Left cardiac atrium (tissue), 4 donors: ENCODE measurements at places on chromosomes 4 and X. TPM values are rescaled to one million over a fixed set of nuclear protein-coding genes. Genes with fewer than 3 reads are reported as not detected.

EPGN gene
- total RNA-seq, result 8.5 TPM

TMEM255A gene
- total RNA-seq, result 1.4 TPM

MSANTD1 gene
- 0.42 TPM for total RNA-seq

TGIF2LX gene
- not detected for total RNA-seq

TLR8 gene
- total RNA-seq, result 3.5 TPM

TMEM156 gene
- total RNA-seq, result not detected

CENPVL1 gene
- not detected for total RNA-seq

LNX1 gene
- total RNA-seq, result 5.9 TPM

- DNase-seq, result no peak
Measured at GRCh38 chr4:66565801-66566200, 895.5 kb upstream of the EPHA5 start.

- DNase-seq, result no peak
Measured at GRCh38 chr4:182809417-182810102, 107.6 kb downstream of the DCTD start.

- DNase-seq, result peak; percentile 60
Measured at GRCh38 chr4:2535376-2536192, 863 bp upstream of the FAM193A start.

DNA sequence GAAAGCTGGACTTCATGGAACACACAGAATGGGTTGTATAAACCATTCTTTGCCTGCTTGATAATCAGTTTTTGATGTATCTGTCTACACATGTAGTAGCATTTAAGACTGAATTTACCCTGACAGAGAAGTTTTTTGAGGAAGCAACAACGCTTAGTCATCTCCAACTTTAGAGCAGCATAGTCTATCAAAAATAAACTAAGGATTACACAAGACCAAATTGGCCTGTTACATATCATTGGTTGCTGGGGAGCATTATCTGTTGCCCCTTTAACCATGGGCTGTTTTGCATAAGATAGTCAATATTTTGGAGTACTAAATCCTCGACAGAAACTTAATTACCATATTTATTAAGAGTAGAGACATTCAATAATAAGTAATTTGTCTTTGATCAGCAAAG lies 347.4 kb downstream of the FAM47B start:
- no peak for DNase-seq

- no peak for DNase-seq
Measured at GRCh38 chr4:7788694-7789425, 150.8 kb downstream of the AFAP1 start.

DNA sequence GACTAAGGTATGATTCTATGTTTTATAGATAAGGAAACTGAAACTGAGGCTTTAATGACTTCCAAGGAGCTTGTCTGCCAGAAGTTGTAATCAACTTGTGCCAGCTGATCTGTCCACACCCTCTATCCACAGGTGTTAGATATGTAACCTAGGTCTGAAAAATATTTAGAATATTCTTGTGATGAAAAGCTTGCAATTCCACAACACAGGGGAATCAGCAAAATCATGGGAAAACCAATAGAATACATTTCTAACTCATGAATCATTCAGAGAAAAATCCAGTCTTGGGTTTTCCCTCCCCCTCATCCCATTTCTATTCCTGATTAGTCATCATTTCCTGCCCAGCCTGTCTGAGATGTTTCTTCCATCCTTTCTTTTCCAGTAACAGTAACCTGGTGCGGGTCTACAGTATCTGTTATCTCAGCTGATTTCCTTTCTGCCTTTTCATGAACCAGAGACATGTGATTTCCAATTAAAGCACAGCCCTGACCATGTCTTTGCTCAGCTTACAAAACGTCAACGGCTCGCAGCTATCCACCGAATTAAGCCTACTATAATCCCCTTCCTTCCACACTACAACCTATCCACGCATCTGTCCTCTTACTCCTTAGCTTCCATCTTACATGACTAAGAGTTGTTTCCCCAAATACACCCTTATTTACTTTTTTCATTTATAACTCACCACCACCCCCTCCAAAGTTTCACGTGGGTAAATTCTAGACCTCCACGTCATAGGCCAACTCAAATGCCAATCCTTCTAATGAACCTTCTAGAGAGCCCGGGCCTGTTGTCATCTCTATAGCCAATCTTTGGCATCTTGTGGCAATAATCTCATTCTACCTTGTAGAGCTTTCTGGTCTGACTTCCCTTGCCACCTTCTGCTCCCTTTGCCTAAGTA lies 961 bp upstream of the NOCT start:
- no peak for DNase-seq

GRCh38 chr4:2142630-2143427 lies 83.7 kb downstream of the NAT8L start:
- DNase-seq, result no peak

GRCh38 chr4:142386449-142386848 lies 459.7 kb downstream of the INPP4B start:
- no peak for DNase-seq

DNA sequence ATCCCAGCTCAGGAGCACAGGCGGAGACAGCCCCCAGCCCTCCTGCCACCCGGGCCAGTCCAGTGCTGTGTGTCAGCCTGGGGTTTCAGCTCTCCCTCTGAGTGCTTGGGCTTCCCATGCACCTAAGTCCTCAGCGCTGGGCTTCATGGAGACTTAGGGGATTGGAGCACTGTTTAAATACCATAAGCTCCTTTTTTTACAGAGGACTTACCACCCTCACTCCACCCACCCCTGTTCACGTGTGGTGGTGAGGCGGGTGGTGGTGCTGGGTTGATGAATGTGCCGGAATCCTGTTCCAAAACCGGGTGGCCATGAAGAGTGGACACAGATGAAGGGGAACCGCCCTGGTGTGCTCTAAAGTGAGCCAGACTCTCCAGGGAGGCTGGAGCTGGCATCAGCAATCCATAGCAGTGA lies 66.9 kb downstream of the PSAPL1 start:
- no peak for DNase-seq

DNA sequence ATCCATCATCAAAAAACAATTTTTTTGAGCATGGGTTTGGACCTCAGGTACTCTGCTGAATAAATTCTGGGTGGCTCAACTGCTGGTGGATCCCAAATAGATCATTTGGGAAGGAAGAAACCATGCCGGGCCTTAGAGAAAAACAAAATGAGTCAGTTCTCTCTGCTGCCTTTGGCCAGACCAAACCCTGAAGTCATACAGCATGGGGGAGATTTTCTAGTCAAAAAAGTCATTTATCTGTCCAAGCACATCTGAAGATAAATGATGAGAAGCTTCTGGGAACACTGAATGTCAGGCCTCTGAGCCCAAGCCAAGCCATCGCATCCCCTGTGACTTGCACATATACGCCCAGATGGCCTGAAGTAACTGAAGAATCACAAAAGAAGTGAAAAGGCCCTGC lies 261.4 kb downstream of the DHX15 start:
- no peak for DNase-seq

- DNase-seq, result no peak
Measured at GRCh38 chr4:159171287-159171686, 68.4 kb downstream of the RAPGEF2 start.

- no peak for DNase-seq
Measured at GRCh38 chr4:107156443-107156842, 120.3 kb upstream of the DKK2 start.

- DNase-seq, result no peak
Measured at GRCh38 chr4:120853161-120853935, 69.2 kb downstream of the PRDM5 start.

DNA sequence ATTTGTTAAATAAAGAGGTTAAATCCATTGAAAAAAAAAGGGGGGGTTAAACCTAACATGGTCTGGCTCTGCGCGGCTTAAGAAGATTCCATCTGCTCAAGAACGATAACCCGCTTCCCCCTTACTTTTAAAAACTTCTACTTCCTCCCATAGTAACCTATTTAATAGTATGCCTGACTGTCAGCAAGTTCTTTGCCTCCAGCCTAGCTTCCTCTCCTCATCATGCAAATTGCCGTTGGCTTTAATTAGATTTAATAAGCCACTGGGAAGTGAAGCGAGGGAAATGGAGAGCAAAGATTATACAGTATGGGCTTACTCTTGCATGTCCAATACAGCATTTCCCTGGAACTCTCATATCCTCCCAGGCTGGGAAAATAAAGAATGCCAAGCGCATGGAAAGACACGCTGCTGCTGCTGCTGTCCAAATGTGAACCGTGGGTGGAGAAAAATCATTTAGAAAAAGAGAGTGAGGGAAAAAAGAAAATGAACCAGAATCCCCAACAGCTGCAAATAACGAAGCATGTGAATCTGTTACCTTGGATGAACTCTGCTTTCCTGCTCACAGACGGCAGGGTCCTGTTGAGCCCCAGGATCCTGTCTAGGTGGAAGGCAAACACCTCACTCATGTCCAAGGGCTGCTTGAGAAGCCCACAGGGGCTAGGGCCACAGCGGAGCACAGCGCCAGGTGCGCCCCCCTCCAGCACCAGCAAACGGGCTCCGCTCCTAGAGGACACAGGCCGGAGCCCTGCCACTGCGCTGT lies 2.7 kb downstream of the GASK1B start:
- no peak for DNase-seq

GRCh38 chr4:72911316-72911715 lies 158.2 kb downstream of the COX18 start:
- DNase-seq, result no peak

GRCh38 chr4:31702326-31702725 lies 982.2 kb downstream of the PCDH7 start:
- DNase-seq, result no peak

DNA sequence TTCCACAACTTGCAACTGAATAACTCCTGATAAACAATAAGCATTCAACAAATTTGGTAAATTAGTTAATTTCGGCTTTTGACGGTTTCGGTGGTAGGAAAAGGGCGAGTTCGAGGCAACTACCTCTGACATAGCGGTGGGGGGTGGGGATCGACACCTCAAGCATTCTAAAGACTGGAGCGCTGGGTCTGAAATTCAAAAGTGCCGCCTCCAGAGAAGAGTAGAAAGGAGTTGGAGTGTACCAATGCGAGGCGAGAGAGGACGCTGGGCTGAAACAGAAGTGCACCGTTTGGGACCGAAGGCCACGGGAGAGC lies 725 bp downstream of the SMC1A start:
- DNase-seq, result no peak

- no peak for DNase-seq
Measured at GRCh38 chr4:24820541-24820940, 25.2 kb downstream of the SOD3 start.

DNA sequence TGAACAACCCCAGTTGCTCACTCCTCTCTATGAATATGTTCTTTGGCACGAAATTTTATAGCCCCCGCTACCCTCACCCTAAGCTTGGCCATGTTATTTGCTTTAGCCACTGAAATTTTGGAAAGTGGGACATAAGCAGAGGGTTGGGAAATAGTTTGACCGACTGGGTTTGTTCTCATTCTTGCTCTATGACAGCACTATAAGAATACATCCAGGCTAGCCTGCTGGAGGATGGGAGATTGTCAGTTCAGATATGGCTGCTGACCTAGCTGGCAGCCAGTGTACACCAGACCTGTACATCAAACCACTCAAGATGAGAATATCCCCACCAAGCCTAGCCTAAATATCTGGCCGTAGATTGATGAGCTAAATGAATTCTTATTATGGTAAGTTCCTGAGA lies 298.1 kb downstream of the PDGFC start:
- no peak for DNase-seq

DNA sequence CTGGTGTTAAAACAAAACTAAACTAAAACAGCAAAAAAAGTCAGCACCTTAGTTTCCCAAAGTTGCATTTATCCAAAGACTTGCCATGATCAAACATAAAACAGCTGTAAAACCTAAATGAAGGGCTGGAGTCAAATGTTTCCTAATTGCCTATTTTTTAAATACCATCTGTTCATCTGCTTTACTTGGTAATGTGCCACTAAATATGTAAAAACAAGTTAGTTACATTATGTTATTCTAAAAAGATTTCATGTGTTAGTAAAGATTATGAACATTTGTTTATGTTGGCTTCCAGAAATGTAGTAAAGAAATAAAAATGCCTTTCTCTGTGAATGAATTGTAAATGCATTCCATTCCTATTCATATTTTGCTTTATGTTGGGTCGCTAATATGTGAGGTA lies 977.8 kb downstream of the FSTL5 start:
- DNase-seq, result no peak

DNA sequence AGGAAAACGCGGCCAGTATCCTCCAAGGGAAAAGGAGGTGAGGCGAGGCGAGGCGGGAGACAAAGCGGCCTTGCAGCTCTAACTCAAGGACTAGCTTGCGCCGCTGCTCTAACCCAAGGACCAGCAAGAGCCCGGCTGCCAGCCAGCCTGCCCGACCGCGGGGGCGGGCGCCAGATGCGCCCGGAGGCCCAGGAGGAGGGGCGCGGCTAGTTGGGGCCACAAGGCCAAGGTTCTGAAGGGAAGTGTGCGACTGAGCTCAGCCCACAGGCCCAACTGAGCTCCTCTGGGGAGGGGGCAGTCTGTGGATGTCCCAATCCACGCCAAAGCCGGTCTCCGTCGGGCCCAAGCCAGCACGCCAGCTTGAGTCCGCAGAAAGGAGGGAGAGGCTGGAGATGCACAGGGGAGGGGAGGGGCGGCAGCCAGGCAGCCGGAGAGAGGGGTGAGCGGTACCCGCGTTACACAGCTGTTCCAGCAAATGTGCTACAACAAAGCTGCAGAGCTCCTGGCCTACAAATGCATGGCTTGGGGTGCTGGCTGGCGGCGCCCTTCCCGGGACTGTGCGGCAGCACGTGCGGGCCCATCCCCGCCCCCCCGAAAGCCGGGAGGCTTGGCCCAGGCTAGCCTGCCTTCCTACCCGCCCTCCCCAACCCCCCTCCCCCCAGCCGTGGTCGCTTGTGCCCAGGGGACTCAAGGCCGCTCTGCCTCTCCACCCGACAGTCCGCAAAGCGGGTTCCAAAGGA lies 637 bp downstream of the AMER1 start:
- DNase-seq, result peak; percentile 33
